ENCODE measurements at places on chromosomes 6 and 20. TPM values are rescaled to one million over a fixed set of nuclear protein-coding genes. Genes with fewer than 3 reads are reported as not detected.

- H3K4me3 ChIP-seq, result no peak overlapping the region
- H3K36me3 ChIP-seq, result no peaks in the 10 kb centered on the region
- H3K4me1 ChIP-seq, result peaks cover 5% of the 10 kb centered on the region
- H3K27me3 ChIP-seq, result peaks cover 24% of the 10 kb centered on the region
- H3K27ac ChIP-seq, result no peak overlapping the region
These were observed 43.7 kb downstream of the ARHGAP40 start for GRCh38 chr20:38645351-38645750.

DNA sequence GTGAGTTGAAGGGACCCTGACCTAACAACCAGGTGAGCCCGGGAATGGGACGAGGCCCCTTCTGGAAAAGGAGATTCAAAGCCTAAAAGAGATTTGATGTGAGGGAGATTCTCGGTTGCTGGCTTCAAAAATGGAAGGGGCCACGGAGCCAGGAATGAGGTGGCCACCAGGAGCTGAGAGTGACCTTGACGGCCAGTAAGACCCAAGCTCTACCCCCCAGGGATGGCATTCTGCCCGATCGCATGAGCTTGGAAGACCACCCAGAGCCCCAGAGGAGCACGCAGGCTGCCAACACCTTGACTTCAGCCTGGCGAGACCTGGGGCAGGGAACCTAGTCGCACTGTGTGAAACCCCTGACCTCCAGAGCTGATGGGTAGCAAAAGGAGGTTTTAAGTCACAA is 163.9 kb downstream of the BMP7 start:
- no peak for DNase-seq
- H3K36me3 ChIP-seq, result no peaks in the 10 kb centered on the region
- no peaks in the 10 kb centered on the region for H3K27me3 ChIP-seq
- H3K27ac ChIP-seq, result no peak overlapping the region

DNA sequence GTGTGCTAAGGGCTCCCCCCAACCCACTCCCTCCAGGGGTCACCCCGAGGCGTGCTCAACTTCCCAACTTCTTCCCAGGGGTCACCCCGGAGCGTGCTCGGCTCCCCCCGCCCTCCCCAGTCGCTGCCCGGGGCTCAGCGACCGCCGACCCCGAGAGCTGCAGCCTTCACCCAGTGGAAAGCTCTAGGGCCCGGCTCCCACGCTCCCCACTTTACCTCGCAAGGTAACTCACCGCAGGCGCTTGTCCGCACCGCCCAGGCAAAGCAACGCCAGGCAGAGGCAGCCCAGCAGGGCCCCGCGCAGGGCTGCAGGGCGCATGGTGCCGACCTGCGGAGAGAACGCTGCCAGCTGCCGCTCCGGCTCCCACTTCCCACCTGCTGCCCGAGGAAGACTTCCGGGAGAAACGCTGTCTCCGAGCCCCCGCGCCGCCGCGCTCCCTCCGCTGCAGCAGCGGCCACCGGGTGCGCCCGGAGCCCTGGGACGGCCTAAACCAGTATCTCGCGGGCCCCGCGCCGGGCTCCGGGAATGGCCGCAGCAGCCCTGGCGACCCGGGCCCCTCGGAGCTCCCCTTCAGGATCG is 396 bp downstream of the RNASET2 start:
- peaks cover 5% of the 10 kb centered on the region for H3K36me3 ChIP-seq
- H3K27me3 ChIP-seq, result no peaks in the 10 kb centered on the region
- H3K4me3 ChIP-seq, result peak overlapping the region; percentile 77
- H3K4me1 ChIP-seq, result peaks cover 13% of the 10 kb centered on the region

- H3K27me3 ChIP-seq, result no peaks in the 10 kb centered on the region
- H3K27ac ChIP-seq, result peak overlapping the region; percentile 22
- H3K4me1 ChIP-seq, result peaks cover 9% of the 10 kb centered on the region
- no peak overlapping the region for H3K4me3 ChIP-seq
- no peaks in the 10 kb centered on the region for H3K36me3 ChIP-seq
- DNase-seq, result peak; percentile 61
These were observed 113.1 kb downstream of the FYN start for GRCh38 chr6:111759836-111760785.

DNA sequence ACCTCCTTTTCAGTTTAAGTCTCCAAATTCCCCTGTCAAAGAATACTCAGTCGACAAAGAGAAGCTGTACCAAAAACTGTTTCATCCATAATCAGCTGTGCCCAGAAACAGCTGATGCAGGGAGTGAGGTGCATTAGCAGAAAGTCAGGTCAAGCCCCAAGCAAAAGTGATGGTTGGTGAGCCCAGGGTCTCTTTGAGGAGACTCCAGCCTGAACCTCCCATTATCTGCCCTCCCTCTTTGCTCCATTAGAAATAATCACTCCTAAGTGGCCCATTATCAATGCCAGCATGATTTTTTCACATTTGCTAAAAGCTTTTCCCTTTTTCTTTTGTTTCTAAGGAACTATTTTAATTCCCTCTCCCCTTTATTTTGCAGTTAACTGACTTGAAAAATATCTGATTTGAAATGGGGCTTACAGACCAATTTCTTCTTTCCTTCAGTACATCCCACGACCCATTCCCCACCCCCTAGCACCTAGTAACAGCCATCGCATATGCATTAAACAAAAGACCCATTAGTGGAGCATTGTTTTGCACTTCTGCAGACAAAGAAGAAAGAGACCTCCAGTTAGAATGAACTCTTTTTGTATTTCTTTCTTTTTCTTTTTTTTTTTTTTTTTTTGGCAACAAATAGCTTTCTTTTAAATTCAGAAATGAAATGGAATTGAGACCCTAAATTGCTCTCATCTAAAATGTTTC is 257.0 kb downstream of the GRIK2 start:
- no peaks in the 10 kb centered on the region for H3K27me3 ChIP-seq
- no peak overlapping the region for H3K27ac ChIP-seq
- H3K4me3 ChIP-seq, result no peak overlapping the region
- no peaks in the 10 kb centered on the region for H3K36me3 ChIP-seq

DNA sequence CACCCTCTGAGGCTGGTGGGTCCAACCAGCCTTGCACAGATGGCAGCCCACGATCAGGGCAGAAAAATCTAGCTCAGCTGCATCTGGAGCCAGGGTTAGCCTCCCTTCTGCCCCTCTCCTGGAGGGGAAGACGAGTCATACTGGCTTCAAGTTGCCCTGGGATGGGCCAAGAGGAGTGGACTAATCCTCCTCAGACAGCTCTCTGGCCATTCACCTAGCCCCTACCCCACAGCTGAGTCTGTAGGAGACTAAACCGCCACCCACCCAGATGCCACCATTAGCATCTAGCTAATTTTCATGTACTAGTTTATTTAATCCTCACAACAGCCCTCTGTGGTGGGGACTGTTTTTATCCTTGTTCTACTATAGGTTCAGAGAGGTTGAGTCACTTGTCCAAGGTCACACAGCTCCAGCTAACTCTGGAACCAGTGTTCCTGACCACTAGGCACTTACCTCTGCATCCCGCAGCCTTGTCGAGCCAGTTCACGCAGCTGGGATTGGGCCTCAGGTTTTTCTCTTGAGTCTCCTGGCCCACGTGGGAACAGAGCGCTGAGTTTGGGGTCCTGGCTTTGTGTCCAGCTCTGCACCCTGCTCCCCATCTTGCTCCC is 48.5 kb upstream of the CCDC167 start:
- DNase-seq, result no peak
- no peaks in the 10 kb centered on the region for H3K36me3 ChIP-seq
- H3K4me3 ChIP-seq, result no peak overlapping the region

ASIP gene
- total RNA-seq, result not detected

DNA sequence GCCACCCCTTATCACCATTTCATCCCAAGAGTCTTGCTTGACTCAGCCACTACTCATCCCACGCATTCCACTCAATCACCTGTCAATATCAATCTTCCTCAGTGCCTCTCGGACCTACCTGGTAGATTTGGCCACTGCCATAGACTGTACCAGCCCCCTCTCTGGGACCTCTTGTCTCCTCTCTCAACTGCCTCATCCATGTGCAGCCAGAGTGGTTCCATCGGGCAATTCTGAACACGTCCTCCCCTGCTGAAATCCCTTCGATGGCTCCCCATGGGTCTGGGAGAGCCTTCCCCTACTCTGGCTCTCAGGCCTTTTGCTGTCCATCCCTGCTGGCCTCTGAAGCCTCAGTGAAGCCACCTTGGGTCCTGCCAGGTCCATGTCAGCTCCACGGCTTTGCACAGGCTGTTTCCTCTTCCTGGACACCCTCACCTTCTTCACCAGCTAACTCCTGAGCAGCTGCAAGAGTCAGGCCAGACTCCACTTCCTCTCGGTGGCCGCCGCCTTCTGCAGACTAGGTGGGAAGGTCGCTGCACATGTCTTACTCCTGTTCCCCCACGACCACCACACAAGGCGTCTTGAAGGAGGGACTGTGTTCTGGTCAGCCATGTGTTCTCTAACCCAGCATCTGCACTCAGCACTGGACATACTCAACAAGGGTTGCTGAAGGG is 120.4 kb downstream of the TOX2 start:
- peaks cover 6% of the 10 kb centered on the region for H3K36me3 ChIP-seq
- H3K27me3 ChIP-seq, result no peaks in the 10 kb centered on the region
- H3K4me1 ChIP-seq, result peaks cover 2% of the 10 kb centered on the region
- DNase-seq, result no peak

DNA sequence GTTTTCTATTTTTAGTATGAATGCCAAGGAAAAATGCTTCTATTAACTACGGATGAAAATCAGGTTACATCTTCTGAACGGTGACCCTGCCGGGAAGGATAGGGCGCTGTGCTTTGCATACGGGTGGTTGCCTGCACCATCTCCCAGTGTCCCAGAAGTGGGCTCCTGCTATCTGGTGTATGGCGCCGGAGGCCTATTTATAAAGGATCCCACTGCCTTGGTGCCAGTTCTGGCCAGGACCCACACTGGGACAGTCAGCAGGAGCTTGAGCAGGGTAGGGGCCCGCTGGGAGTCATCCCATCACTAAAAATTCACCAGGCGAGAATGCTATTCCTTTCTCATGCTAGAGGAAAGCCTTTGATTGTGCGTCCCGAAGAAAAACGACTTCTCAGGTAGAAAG is 22.9 kb downstream of the TMEM242 start:
- no peak overlapping the region for H3K4me3 ChIP-seq
- no peaks in the 10 kb centered on the region for H3K4me1 ChIP-seq
- H3K36me3 ChIP-seq, result no peaks in the 10 kb centered on the region
- H3K27me3 ChIP-seq, result no peaks in the 10 kb centered on the region

DNA sequence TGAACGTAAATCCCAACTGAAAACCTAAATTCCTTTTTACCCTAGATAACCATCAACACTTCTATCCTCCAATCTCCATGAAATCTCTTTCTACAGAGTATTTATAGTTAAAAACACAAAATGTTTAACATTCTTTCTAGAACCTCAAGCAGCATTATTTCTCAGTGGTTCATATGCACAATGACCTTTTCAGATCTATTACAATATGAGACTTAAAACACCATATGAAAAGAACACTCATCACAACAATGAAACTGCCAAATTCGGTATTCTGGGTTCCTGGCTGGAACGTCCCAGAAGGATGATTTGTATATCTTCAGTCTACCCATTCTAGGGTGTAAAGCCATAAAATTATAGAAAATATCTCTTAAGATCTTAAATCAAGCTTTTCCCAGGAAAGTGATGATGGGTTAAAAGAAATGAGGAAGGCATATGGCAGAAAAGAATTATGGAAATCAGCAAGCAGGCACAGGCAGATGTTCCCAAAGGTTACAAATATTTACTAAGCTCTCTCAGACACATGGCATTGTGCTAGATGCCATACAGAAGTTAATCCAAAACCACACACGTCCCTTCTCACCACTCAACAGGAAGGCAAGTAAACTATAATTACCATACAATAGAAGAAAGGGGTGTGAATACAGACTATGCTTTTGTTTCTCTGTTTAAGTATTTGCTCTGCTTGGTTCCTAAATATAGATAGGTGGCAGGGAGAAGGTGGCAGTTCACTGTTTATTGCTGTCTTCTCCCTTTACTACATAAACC is 118.0 kb downstream of the CHD6 start:
- H3K4me1 ChIP-seq, result no peaks in the 10 kb centered on the region
- DNase-seq, result no peak
- no peak overlapping the region for H3K27ac ChIP-seq

Data from lung (tissue), 17 donors.